ENCODE measurements at places on chromosomes 3 and 15.

GRCh38 chr3:179454887-179455286, 3.6 kb upstream of the GNB4 start:
- H3K36me3 ChIP-seq: no peaks in the 10 kb centered on the region
- H3K27me3 ChIP-seq: no peaks in the 10 kb centered on the region
- H3K27ac ChIP-seq: no peak overlapping the region
- DNase-seq: no peak
- no peaks in the 10 kb centered on the region for H3K4me1 ChIP-seq

DNA sequence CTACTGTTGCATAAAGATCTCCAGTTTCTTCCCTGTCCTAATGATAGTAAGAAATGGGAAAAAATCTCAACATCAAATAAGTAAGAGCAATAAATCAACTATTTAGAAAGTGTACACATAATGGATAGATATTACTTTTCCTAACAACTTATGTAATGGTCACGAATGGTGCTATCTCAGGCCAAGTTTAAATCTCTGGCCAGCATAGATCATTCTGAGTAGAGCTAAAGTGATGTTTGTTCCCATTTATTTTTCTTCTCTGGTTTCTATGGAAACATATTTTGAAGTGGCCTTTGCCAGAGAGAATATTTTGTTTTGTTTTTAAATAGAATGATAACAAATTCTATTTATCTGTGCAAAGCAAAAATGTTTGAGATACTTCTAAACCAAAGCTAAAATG, 249.7 kb upstream of the TTC14 start:
- H3K27ac ChIP-seq: no peak overlapping the region
- H3K27me3 ChIP-seq: no peaks in the 10 kb centered on the region
- H3K4me1 ChIP-seq: no peaks in the 10 kb centered on the region
- no peak for DNase-seq

DNA sequence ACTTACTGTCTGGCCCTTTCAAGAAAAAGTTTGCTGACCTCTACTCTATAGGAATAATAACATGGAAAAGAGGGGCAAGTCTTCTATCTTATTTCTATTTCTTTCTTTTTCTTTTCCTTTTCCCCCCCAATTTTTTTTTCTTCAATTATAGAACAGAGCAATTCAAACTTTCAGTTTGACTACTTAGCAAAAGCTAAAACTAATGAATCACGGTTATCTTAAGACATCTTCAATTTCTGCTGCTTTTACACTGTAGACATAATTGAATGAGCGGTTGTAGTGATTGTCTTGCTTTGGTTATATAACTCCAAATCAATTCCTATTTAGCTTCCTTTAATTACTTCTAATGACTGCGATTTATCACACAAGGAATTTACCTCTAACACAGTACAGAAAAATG, 74.3 kb upstream of the P2RY1 start:
- H3K36me3 ChIP-seq: no peaks in the 10 kb centered on the region
- H3K4me3 ChIP-seq: no peak overlapping the region
- H3K27me3 ChIP-seq: no peaks in the 10 kb centered on the region

DNA sequence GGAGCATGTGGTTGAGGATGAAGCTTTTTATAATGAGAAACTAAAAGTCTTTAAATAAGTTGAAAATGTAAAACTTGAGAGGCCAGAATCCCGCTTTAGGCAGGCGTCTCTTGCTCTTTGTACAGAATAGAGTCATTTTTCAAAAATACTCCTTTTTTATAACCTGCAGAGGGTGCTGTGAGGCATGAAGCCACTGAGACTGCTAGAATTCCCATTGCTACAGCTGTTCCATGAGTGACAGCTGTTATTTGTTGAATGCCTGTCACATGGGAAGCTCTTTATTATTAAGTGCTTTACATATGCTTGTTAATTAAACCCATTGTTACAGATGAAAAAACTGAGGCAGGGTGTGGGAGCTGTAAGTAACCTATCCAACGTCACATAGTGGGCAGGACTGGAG, 18.5 kb downstream of the MINAR1 start:
- no peak overlapping the region for H3K27ac ChIP-seq
- H3K36me3 ChIP-seq: no peaks in the 10 kb centered on the region
- no peak for DNase-seq
- H3K4me1 ChIP-seq: no peaks in the 10 kb centered on the region

DNA sequence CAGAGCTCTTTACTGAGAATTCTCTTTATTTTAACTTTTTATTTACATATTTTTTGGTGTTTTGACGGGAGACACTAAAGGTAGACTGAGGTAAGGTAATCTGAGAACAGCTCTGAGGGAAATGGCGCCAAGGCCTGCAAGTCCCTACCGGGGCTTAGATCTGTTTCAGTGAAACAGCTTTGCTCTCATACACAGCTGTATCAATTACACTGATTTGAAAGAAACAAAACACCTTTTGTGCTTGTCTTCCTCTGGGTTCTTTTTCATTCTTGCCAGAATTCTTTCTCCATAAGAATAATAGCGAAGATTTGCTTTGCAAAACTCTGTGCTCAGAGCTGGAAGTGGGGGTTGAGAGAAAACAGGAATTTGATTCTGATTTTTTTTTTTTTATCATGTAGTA, 79.5 kb upstream of the PEX5L start:
- no peak for DNase-seq
- H3K4me3 ChIP-seq: no peak overlapping the region
- no peaks in the 10 kb centered on the region for H3K4me1 ChIP-seq
- no peaks in the 10 kb centered on the region for H3K36me3 ChIP-seq
- no peak overlapping the region for H3K27ac ChIP-seq

DNA sequence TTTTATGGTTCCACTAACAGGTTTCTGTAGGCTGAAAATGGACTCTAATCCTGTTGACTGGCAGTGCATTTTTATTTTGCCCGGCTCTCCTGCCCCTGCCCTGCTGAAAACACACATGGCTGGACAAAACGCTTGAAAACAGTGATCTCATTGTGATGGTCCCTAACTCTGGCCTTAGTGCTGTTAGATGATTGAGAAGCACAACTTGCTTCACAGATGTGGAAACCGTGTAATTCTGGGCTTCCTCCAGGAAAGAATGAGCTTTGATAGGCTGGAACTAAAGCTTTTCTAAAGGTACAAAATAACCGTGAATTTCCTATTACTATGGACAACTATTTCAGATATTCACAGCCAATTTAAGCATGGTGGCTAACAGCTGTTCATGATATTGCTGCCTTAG, 121.4 kb downstream of the VGLL3 start:
- H3K36me3 ChIP-seq: no peaks in the 10 kb centered on the region
- H3K27ac ChIP-seq: no peak overlapping the region
- no peaks in the 10 kb centered on the region for H3K27me3 ChIP-seq
- DNase-seq: no peak
- H3K4me3 ChIP-seq: no peak overlapping the region

DNA sequence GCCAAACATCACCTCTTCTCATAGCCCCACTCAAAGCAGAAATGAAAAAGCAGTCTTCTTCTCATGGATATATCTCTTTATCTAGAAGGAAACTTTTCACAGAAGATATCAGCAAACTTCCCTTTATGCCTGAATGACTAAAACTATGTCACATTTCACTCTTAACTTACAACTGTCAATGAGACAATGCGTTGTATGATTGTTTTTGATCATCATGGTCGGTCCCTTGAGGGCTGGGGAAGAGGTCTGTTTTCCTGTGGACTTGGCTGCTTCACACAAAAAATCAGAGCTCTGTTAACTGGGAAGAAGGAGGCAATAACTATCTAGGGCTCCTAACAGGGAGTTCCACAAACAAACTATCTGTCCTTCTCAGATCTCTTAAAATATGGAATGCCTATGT, 5.1 kb downstream of the NLGN1 start:
- no peaks in the 10 kb centered on the region for H3K36me3 ChIP-seq
- H3K27ac ChIP-seq: no peak overlapping the region
- no peak for DNase-seq
- no peaks in the 10 kb centered on the region for H3K4me1 ChIP-seq
- H3K27me3 ChIP-seq: no peaks in the 10 kb centered on the region

DNA sequence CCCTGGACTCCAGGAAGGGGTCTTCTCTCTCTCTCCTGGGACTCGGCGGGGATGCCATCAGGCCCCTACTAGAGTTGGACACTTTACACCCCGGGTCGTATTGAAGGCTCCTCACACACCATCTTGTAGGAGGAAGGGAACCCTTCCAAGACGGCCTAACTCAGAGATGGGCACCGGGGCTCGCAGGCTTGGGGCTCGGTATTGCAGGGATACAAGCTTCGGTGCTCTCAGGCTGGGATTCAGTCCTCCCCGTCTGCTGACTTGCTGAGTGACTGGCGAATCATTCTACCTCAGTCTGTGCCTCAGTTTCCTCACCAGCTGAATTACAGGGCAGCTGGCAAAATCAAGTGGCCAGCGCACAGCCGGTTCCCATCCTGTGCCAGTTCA, 419 bp upstream of the CALML4 start:
- no peaks in the 10 kb centered on the region for H3K36me3 ChIP-seq
- peak overlapping the region; percentile 19 for H3K27ac ChIP-seq
- H3K4me3 ChIP-seq: no peak overlapping the region
- DNase-seq: no peak
- no peaks in the 10 kb centered on the region for H3K27me3 ChIP-seq
- peaks cover 19% of the 10 kb centered on the region for H3K4me1 ChIP-seq

- no peak overlapping the region for H3K27ac ChIP-seq
- H3K36me3 ChIP-seq: no peaks in the 10 kb centered on the region
- no peak overlapping the region for H3K4me3 ChIP-seq
- no peaks in the 10 kb centered on the region for H3K27me3 ChIP-seq
Observed at GRCh38 chr15:101521591-101521990, 32.1 kb upstream of the PCSK6 start.

- no peaks in the 10 kb centered on the region for H3K4me1 ChIP-seq
- DNase-seq: no peak
- no peaks in the 10 kb centered on the region for H3K36me3 ChIP-seq
- no peak overlapping the region for H3K27ac ChIP-seq
- no peak overlapping the region for H3K4me3 ChIP-seq
Observed at GRCh38 chr3:79154865-79155264, 612.9 kb downstream of the ROBO1 start.

DNA sequence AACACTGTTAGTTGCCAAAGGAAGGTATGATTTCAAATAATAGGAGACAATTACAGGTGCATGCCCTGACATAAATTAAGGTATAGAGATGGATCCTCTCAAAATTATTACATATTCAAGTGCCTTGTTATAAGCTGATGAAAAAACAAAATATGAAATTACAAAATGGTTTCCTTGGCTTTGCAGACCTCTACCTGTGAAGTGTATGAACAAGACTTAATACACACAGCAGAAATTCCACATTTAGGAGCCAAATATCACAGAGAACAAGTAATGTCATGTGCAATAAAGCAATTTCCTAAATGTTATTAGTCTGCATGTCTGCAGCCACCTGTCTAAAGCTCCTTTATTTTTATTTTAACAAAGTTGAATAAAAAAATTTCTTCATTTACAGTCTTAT, 151.5 kb downstream of the ALCAM start:
- H3K4me3 ChIP-seq: no peak overlapping the region
- H3K36me3 ChIP-seq: no peaks in the 10 kb centered on the region
- no peak overlapping the region for H3K27ac ChIP-seq
- no peaks in the 10 kb centered on the region for H3K4me1 ChIP-seq

DNA sequence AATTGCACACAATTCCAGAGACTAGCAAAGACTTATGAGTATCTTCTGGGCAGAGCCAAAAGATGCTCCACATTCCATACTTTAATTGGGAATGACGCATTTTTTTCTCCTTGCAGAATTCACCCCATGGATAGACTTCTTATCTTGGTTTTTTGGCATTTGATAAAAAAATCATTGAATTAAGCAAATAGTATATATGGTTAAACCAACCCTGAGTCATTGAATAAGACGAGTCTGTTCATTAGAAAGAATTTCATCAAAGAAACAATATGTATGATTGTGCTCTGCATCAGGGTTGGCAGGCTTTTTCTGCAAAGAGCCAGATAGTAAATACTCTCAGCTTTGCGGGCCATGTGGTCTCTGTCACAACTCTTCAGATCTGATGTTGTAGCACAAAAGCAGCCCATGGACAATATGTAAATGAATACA, 9.2 kb upstream of the PDZRN3 start:
- H3K27me3 ChIP-seq: no peaks in the 10 kb centered on the region
- H3K4me3 ChIP-seq: no peak overlapping the region
- H3K4me1 ChIP-seq: no peaks in the 10 kb centered on the region
- no peak overlapping the region for H3K27ac ChIP-seq
- H3K36me3 ChIP-seq: no peaks in the 10 kb centered on the region

DNA sequence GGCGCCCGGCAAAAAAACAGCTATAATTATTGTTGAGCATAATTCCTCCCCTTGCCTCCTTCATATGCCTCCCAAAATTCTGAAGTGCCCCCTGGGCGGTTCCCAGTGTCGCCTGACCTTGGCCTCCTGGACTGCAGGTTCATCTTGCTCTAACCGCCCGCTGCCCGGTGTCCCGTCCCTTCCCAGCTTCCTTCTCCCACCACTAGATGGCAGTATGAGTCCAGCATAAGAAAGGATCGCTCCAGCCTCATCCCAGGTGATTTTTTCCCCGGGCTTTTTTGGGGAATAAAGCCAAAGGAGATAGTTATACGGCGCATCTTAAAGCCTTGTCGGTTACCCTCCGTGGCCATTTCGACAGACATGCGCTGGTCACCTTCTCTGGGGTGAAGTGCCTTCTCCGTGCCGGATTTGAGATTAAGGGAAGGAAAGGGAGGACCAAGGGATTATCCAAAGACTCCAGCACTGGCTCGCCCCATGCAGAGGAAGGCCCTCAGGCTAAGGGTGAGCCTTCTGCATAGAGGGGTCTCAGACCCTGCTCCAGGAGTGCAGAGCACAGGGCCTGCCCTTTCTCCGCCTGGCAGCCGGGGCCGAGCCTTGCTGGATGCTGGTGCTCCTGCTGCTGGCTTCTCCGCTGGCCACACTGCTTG, 45.8 kb upstream of the TRA2B start:
- H3K4me1 ChIP-seq: peaks cover 3% of the 10 kb centered on the region
- no peaks in the 10 kb centered on the region for H3K27me3 ChIP-seq
- DNase-seq: peak; percentile 68

DNA sequence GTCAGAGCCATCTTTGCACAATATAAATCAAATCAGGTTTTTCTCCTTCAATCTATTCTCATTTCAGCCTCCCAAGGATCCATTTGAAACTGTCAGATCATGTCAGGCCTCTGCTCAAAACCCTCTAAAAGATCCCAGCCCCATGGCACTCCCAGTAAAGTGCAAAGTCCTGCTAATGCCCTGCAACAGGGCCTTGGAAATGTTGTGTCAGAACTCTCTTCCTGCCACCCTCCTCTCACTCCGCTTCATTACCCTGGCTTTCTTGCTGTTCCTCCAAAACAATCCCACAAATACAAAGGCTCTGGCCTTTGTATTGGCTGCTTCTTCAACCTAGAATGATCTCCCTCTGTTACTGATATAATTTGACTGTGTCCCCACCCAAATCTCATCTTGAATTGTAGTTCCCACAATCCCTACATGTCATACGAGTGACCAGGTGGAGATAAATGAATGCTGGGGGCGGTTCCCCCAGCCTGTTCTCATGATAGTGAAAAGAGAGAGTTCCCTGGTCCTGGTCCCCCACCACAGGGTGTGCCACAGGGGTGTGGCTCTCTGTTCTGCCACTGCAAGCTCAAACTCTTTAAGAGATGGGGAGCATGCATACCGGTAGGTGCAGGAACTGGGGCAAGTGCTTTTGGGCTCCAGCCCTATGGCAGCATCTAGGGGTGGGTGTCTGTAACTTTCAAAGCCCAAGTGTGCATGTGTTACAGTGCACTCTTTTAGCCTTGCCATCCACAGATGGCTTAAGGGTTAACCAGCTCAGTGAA, 22.9 kb upstream of the TRA2B start:
- no peak for DNase-seq
- no peaks in the 10 kb centered on the region for H3K27me3 ChIP-seq
- no peaks in the 10 kb centered on the region for H3K36me3 ChIP-seq
- no peak overlapping the region for H3K4me3 ChIP-seq
- peak overlapping the region; percentile 91 for H3K27ac ChIP-seq
- peaks cover 12% of the 10 kb centered on the region for H3K4me1 ChIP-seq

GRCh38 chr3:146189519-146190173, 28.7 kb upstream of the PLOD2 start:
- peaks cover 2% of the 10 kb centered on the region for H3K4me1 ChIP-seq
- peaks cover 7% of the 10 kb centered on the region for H3K36me3 ChIP-seq
- peak; percentile 6 for DNase-seq
- no peak overlapping the region for H3K27ac ChIP-seq
- H3K4me3 ChIP-seq: no peak overlapping the region

Measured in thyroid gland (tissue), 4 donors.